ENCODE measurements at places on chromosomes 1 and 21.
A peak's percentile ranks its signal among the peaks of the same experiment; 100 is the strongest.

GRCh38 chr21:43267391-43268085 lies 98.7 kb downstream of the CRYAA start:
- DNase-seq, result no peak

GRCh38 chr1:92736395-92736794 lies 48.5 kb downstream of the EVI5 start:
- no peak for DNase-seq

DNA sequence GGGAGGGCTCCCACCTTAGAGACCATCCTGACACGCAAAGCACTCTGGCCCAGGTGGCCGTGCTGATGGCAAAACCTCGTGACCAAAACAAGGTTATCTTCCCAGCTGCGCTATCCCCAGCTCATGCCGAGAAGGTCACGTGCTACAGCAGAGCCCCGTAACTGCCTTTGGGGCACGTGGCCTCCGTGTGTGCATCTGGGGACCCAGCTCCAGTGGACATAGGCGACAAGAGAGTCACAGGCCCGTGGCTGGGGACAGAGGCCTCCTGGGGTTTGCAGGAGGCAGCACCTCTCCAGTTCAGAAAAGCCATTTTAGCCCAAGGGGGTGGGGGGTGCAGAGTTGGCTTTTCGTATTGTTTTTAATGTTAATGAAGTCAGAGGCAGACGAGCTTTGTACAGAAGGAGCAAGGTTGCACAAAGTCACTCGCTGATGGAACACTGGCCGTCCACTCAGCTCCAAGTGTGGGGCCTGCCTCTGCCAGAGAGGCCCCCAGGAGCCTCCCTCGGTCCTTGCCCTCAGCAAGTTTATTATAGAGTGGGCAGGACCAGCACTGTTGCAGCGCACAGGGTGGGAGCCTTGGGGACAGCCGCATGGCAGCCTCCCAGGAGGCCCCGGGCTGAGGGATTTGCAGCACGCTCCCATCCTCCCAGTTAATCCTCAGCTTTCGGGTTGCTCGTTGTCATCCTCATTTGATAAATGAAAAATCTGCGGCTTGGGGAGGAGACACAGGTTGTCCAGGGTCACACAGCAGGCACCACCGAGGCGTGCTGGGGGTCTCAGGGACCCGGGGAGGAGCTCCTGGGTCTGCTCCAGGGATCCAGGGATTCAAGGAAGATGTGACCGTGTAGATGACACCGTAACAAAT lies 8.0 kb upstream of the PDE9A start:
- no peak for DNase-seq

DNA sequence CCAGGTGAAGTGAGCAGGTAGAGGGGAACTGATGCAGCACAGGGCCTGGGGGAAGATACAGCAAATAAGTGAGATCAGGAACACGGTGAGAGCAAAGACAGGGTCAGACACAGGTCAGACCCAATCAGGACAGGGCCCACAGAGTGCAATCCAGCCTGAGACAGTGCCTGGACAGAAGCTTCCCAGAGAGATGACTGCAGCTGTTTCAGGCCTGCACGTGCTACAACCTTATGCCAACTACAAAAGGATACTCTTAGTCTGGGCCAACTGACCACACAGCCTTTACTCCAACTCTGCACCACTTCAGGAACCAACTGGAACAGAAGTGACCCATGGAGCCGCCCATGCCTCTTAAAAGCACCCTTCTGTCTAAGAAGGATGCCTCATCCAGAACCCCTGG lies 228.0 kb downstream of the TOMM20 start:
- DNase-seq, result no peak

- DNase-seq, result peak; percentile 65
Observed at GRCh38 chr1:51570063-51570710, 46.7 kb upstream of the OSBPL9 start.
